ENCODE measurements at places on chromosomes 5 and 9. TPM values are rescaled to one million over a fixed set of nuclear protein-coding genes. Genes with fewer than 3 reads are reported as not detected.

GRCh38 chr5:143426437-143426991 is 23.0 kb upstream of the NR3C1 start:
- no peak for DNase-seq

- DNase-seq, result no peak
These were observed 172.2 kb downstream of the ZSWIM6 start for GRCh38 chr5:61504143-61504770.

- no peak for DNase-seq
These were observed 3.2 kb upstream of the RPP25L start for GRCh38 chr9:34615132-34615531.

DNA sequence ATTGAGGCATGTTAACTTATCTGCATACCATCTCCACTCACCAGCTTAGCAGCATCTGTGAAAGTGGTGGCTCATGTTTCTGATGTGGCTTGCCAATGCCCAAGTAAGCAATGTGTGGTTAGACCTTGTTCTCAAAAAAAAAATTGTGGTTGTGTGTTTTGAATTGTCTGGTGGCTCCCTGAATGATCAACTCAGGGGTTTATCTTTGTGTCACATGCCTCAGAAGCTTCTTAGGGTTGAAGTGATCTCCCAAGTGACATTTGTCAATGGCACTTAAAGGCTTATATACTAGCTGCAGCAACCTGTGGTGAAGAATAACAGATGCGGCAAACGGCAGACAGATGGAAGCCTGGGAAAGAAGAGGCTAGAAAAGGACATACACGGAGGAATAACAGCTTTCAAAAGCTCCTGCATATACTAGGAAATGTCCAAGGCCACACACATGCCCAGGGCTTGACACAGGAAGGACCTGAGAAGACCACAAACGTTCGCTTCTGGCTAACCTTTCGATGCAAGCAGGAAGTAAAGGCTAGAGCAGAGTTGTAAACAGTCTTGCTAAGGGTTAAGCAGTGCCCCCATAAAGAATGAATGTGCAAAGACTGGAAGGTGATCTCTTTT is 42.2 kb upstream of the FSD1L start:
- DNase-seq, result peak; percentile 76

DNA sequence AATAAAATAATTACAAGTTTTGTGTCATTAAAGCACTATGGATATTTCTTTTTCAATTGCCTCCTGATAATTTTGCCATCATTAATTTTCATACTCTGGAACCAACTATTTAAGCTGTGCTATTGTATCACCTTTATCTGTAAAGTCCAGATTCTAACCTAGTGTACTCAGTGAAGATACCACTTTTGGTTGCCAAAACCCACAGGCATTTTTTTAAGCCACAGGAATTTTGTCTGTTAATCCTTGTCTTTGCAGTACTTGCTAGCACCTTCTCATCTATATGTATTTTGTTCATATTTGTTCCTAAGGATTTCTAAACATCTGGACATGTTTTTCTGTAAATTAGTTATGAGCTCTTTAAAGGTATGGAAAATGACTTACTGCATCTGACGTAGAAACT is 481.4 kb upstream of the DAB2 start:
- no peak for DNase-seq

- DNase-seq, result no peak
These were observed 197.1 kb downstream of the NR3C1 start for GRCh38 chr5:143206196-143207053.

DNA sequence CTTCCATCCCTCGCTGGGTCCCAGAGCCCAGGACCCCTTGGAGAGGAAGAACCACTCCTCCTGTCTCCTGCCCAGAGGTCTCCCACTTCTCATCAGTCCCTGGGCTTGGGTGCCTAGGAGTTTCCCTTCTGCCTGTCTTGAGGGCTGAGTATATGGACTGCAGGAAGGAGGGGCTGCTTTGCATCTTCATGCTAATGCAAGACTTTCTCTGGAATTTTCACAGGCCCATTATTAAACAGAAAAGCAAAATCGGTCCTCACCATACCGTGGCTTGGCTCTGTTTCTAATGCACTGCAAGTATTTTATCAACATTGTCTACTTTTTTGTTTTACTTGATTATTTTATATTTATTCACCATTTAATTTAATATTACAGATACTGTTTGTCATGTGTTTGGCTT is 34.5 kb downstream of the TRIO start:
- no peak for DNase-seq

DNA sequence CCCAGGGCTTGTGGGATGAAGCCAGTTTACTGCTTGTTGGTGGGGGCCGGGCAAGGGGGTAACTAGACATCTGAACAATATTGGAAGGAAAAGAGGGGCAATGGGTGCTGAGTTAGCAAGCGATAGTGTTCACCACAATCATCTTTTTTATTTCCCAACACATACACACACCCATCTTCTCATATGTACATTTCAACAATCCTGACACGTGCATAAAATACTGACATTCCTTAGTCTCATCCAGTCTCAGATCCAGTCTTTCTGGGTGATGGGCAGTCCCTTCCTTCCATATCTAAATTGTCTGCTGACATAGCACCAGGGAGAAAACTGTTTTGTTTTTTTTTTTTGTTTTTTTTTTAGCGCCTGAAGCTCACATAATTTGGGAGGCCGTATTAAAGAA is 333.6 kb upstream of the TRPC7 start:
- no peak for DNase-seq

MAMDC4 gene
- total RNA-seq, result 6.3 TPM

PCDHA6 gene
- not detected for total RNA-seq

Data from naive thymus-derived CD8-positive, alpha-beta T cell (primary cell).